WTC11 (cell line): ENCODE measurements at places on chromosomes 16 and 17. TPM values are rescaled to one million over a fixed set of nuclear protein-coding genes. Genes with fewer than 3 reads are reported as not detected.

DNA sequence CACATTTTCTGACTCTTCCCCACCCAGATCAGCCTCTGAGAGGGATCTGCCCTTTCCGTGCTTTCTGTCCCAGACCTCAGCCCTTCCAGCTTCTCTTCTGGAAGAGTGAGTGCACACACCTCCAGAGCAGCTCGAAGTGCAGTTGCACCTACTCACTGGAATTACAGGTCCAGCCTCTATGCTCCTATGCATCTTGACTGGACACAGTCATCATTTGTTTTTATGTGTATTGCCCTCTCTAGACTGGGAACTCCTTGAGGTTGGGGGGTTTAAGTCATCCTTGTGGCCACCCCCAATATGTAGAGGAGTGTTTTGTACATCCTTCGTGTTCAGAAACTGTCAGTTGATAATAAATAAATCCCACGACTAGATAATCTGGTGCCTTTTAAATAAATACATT, 81.9 kb downstream of the CDK5R1 start:
- no peaks in the 10 kb centered on the region for H3K27me3 ChIP-seq
- H3K4me3 ChIP-seq, result no peak overlapping the region
- no peak for DNase-seq
- peaks cover 10% of the 10 kb centered on the region for H3K4me1 ChIP-seq
- no peaks in the 10 kb centered on the region for H3K36me3 ChIP-seq
- no peak overlapping the region for H3K27ac ChIP-seq

GRCh38 chr16:66899945-66900710, 18.6 kb downstream of the CDH16 start:
- H3K27me3 ChIP-seq, result no peaks in the 10 kb centered on the region; the same call in 1 of the 2 replicates
- no peak overlapping the region for H3K27ac ChIP-seq

DNA sequence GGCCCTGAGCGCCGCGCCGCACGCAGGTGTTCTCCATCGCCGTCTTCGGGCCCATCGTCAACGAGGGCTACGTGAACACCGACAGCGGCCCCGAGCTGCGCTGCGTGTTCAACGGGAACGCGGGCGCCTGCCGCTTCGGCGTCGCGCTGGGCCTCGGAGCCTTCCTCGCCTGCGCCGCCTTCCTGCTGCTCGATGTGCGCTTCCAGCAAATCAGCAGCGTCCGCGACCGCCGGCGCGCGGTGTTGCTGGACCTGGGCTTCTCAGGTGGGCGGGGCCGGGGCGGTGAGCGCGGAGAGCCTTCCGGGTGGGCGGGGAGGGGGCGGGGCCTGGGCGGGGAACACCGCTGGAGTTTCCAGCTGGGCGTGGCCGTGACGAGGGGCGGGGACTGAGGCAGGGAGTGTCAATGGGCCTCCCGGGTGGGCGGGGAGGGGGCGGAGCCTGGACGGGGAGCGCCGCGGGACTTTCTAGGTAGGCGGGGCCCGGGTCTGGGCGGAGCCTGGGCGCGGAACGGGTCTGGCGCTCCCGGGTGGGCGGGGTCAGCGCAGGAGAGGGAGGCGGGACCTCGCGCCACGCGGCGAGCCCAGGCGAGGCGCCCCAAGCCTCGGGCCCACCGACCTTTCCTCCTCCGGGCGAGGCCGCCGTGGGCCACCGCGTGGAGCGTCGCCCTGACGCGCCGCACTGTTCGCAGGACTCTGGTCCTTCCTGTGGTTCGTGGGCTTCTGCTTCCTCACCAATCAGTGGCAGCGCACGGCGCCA, 2.4 kb downstream of the SYNGR3 start:
- peaks cover 17% of the 10 kb centered on the region for H3K4me1 ChIP-seq
- peaks cover under 1% of the 10 kb centered on the region; the same call in 1 of the 2 replicates for H3K36me3 ChIP-seq
- H3K27me3 ChIP-seq, result peaks cover 24% of the 10 kb centered on the region
- DNase-seq, result peak; percentile 99
- no peak overlapping the region for H3K27ac ChIP-seq

DNA sequence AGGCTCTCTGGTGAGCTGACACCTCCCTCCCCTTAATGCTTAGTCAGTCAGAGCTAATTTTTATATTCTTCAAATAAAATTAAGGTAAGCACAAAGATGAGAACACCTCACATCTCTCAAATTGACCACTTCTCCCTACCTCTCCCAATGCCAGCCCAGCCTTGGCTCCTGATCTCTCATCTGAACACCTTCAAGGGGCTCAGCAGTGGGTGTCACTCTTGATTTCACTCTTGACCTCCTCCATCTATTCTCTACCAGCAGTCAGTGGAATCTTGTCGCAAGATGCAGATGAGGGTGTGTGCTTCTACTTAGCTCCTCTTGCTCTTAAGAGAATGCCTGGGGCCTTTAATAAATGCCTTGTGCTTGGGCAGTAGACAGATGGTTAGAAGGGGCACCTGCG, 309.0 kb upstream of the IRX3 start:
- H3K27ac ChIP-seq, result no peak overlapping the region
- H3K4me1 ChIP-seq, result peaks cover 32% of the 10 kb centered on the region
- no peaks in the 10 kb centered on the region for H3K36me3 ChIP-seq
- no peak overlapping the region for H3K4me3 ChIP-seq
- peaks cover 47% of the 10 kb centered on the region for H3K27me3 ChIP-seq

DNA sequence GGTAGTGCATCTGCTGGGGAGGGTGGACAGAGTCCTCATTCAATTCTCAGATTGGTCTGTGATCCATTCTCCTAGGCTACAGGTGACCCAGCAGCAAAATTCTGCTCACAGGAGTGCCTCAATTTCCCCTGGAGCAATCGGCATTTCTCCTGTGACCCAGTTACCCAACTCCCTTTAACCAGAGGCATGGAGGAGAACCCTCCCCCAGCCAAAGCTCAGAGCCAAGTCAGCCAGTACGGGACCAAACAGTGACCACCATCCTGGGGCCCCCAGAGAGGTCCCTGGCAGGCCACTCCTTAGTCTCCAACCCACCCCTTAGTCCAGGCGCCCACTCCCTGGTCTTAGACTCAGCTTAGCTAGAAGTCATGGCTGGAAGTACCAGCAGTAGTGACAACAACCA, 75.6 kb downstream of the DYNLRB2 start:
- DNase-seq, result no peak
- H3K27me3 ChIP-seq, result no peaks in the 10 kb centered on the region
- H3K36me3 ChIP-seq, result no peaks in the 10 kb centered on the region; the same call in 1 of the 2 replicates
- no peak overlapping the region for H3K27ac ChIP-seq

- H3K36me3 ChIP-seq, result peaks cover 10% of the 10 kb centered on the region
- H3K4me1 ChIP-seq, result 0 out of 2 replicates have a peak, but pooled peaks cover 5% of the 10 kb centered on the region
- no peaks in the 10 kb centered on the region for H3K27me3 ChIP-seq
- no peak for DNase-seq
Measured at GRCh38 chr16:53219795-53220454, 165.1 kb downstream of the CHD9 start.

GRCh38 chr17:52106638-52107261, 51.8 kb downstream of the CA10 start:
- H3K4me1 ChIP-seq, result peaks cover 7% of the 10 kb centered on the region
- H3K36me3 ChIP-seq, result peaks cover 39% of the 10 kb centered on the region
- H3K4me3 ChIP-seq, result no peak overlapping the region

DNA sequence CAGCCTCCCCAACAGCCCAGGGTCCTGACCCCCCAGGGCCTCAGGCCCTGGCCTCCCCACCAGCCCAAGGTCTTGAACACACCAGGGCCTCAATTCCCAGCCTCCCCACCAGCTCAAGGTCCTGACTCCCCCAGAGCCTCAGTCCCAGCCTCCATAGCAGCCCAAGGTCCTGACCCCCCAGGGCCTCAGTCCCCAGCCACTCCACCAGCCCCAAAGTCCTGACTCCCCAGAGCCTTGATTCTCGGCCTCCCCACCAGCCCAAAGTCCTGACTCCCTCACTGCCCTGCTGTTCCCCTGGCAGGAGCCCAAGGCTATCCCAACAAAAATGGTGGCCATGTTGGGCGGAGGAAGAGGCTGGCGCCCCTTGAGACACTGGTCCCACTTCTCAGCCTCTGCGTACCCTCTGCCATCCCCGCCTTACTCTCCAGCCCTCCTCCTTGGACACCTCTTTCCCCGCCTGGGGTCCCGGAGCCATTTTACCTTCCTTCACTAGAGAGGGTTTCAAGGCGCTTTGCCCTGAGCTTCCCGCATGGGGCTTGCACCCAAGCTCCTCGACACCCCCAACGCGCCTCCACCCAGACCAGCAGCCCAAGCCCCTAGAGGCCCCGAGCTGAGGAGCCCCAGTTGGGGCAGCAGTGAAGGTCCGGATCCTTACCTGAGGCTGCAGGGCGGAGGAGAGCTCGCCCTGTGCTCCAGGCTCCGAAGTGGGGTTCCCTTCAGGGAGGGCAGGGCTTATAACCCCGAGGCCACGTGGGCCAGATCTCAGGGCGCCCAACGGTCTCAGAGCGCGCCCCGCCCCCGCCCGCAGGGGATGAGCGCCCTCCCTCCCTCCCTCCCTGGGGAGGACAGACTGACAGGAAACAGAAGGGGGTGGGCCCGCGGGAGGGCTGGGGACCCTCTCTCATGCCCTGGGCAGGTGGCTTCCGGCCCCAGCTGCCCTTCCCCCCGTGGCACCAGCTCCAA, 3.5 kb upstream of the TSPOAP1 start:
- peaks cover 3% of the 10 kb centered on the region; the same call in 1 of the 2 replicates for H3K27me3 ChIP-seq
- H3K4me1 ChIP-seq, result peaks cover 55% of the 10 kb centered on the region
- DNase-seq, result peak; percentile 8
- H3K27ac ChIP-seq, result no peak overlapping the region

DNA sequence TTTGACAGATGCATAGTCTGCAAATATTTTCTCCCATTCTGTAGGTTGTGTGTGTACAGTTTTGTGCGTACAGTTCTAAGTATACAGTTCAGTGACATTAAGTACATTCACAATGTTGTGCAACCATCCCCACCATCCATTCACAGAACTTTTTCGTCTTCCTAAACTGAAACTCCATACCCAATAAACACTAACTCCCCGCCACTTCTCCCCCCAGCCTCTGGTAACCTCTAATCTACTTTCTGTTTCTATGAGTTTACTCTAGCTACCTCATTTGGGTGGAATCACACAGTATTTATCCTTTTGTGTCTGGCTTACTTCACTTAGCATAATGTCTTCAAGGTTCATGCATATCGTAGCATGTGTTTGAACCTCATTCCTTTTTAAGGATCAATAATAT, 14.3 kb downstream of the PIK3R5 start:
- H3K27me3 ChIP-seq, result peaks cover 4% of the 10 kb centered on the region; the same call in 1 of the 2 replicates
- H3K4me3 ChIP-seq, result no peak overlapping the region

TPSD1 gene
- total RNA-seq, result 0.31 to 1.5 TPM (median 0.94 TPM) in 3 replicates

RRAD gene
- total RNA-seq, result 0.16 to 0.52 TPM (median 0.18 TPM) in 3 replicates
